HT1080 (cell line): ENCODE measurements at places on chromosomes 6 and 20.

DNA sequence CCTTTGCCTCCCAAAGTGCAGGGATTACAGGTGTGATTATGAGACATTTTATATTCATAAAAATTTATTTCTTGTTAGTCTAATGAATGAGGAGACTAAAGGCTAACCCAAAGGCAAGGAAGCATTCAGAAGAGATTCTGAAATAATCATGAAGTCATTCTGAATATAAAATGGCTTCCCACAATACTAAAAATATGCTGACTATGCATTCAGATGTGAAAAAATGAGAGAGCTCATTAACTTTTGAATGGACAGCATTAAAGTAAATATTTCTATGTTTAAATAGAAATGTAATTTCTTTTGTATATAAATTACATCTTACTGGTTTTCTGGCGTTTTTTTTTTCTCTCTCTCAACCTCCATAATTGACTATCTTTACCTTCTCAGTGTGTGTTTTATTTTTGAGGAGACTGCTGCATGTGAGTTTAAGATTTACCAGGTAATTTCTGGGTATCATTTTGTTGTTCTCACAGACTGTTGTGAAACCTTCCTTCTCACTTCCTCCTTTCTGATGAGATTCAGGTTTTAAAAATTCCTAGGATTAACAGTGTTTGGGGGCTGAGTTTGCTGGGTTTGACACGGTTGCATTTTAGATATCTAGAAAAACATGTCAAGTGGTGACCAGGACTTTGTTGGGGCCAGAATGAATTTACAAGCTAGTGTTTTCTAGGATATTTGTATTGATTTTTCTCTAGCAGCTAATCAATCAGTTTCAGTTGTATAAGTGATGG is 316.6 kb downstream of the CDKAL1 start:
- no peak for DNase-seq

GRCh38 chr6:53566755-53567154 is 21.9 kb upstream of the GCLC start:
- no peak for DNase-seq

- no peak for DNase-seq
These were observed 3.9 kb downstream of the EPM2A start for GRCh38 chr6:145731447-145731846.

- no peak for DNase-seq
These were observed 14.8 kb upstream of the VAPB start for GRCh38 chr20:58374027-58374850.

- DNase-seq, result no peak
These were observed 327.3 kb downstream of the THBS2 start for GRCh38 chr6:168926306-168926705.
